ENCODE measurements at places on chromosomes 16 and 17.

GRCh38 chr16:66899945-66900710 is 18.6 kb downstream of the CDH16 start:
- no peak for DNase-seq

GRCh38 chr17:1820528-1821252 is 9.0 kb downstream of the SMYD4 start:
- no peak for DNase-seq

GRCh38 chr16:78494105-78494504 is 394.7 kb downstream of the WWOX start:
- no peak for DNase-seq

DNA sequence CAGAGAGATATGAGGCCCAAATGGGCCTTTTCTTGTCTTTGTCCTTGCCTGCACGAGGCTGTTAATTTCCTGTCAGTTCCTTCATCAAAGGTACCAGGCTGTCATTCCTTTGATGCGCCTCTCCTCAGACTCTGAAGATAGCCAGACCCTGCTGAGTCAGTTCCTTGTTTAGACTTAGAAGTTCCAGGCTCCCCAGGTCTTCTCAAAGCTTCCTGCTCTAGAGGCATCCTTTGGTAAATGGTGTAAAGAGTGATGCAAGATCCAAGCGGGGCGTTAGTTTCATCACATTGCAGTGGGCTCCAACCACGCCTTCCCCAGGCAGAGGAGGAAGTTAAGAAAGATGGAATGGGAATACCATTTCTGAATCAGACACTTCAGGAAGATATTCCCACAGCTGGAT is 4.0 kb upstream of the CDH11 start:
- no peak for DNase-seq

DNA sequence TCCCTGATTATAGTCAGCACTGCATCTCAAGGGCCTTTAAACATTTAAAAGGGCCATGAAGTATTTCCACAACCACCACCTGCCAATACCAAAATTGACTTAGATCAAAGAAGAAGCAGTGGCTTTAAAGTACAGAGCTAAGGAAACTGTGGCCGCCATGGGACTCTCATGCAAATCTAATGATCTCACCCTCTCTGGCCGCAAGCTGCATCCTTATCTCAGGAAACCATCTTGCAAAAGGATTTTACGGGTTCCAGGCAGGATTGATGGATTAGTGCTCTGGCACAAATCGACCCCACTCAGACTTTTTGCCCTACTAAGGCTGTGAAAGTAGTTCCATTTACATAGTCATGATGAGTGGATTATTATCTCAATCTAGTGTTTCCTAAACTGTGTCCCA is 22.6 kb downstream of the CDRT4 start:
- DNase-seq = no peak

DNA sequence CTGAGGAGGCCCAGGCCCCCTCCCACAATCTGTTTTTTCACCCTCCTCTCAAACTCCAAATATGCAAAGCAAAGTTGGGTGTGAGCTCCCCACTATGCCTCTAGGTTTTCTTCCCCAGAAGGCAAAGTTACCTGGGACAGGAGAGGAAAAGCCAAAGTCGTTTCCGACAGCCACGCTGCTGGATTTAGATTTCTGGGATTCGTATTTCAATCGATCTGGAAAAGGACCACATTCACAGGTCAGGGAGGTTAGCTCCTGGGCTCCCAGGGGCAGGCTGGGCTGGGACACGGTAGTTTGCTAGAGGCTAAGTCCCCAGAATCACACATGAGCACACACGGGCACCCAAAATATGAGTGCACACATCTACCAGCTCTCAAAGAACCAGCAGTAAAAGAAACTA is 21.3 kb upstream of the MRPS23 start:
- DNase-seq = no peak

- no peak for DNase-seq
Measured at GRCh38 chr17:61627658-61628057, 36.6 kb upstream of the NACA2 start.

GRCh38 chr16:62225675-62226074 is 189.4 kb upstream of the CDH8 start:
- DNase-seq = no peak

DNA sequence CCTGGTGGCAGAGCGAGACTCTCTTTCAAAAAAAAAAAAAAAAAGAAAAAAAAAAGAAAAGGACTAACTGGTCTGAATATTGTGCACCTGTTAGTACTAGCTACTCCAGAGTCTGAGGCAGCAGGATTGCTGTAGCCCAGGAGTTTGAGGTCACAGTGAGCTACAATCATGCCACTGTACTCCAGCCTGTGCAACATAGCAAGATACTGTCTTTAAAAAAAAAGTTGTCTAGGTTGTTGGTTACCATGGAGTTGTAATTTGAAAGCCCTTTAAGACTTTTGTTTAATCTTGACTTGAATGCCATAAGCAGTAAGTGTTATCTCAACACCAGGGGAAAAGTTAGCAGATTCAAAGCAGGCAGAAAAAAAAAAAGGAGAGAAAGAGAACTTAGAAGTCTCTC is 10.9 kb upstream of the C16orf54 start:
- no peak for DNase-seq

DNA sequence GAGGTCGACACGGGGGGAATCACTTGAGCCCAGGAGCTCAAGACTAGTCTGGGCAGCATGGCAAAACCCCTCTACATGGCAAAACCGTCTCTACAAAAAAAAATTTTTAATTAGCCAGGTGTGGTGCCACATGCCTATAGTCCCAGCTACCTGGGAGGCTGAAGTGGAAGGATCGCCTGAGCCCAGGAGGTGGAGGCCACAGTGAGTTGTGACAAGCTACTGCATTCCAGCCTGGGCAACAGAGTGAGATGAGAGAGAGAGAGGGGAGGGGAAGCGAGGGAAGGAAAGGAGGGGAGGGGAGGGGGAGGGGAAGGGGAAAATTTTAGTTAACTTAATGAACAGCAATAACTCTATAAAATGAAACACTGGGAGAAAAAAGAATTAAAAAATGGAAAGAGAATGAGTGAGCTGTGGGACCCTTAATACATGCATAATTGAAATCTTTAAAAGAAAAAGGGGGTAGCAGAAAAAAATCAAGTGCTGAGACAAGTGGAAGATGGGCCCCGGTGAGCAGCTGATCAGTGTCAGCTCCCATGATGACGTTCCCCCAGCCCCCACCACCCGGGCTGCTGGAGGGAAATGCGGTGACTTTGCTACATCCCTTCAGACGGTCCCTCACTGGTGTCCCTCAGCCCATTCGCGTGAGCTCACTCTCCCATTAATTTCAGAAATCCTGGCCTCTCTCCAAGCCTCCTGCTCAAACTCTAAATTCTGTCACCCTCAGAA is 2.7 kb downstream of the ASGR2 start:
- no peak for DNase-seq

- no peak for DNase-seq
Measured at GRCh38 chr17:2181206-2181896, 122.2 kb downstream of the SMG6 start.

- DNase-seq = no peak
Measured at GRCh38 chr16:50881956-50882355, 140.1 kb downstream of the CYLD start.

DNA sequence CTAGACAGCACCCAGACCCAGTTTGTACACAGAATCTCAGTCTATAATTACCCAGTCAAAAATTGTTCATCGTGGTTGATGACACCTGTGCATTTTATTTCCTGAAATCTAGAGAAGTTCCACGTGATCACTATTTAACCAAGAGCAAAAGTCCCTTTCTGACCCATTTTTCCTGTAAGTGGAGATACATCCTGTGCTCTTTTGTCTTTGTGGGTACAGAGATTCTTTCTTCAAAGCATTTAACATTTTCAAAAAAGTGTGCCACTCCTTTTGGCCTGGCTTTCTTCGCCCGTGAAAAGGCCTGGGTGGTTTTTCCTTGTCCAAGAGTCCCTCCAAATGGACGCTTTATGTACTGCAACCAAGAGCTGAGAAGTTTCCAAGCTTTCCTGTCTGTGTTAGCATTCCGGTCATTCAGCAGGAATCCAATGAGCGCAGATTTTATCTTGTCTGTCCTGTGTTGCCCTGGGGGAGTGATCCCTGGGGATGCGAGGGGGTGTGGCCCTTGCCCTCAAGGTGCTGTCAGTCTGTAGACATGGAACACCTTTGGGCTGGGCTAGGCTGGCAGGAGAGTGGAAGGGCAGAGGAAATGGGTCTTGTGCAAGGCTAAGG is 161.1 kb upstream of the CACNG5 start:
- no peak for DNase-seq

DNA sequence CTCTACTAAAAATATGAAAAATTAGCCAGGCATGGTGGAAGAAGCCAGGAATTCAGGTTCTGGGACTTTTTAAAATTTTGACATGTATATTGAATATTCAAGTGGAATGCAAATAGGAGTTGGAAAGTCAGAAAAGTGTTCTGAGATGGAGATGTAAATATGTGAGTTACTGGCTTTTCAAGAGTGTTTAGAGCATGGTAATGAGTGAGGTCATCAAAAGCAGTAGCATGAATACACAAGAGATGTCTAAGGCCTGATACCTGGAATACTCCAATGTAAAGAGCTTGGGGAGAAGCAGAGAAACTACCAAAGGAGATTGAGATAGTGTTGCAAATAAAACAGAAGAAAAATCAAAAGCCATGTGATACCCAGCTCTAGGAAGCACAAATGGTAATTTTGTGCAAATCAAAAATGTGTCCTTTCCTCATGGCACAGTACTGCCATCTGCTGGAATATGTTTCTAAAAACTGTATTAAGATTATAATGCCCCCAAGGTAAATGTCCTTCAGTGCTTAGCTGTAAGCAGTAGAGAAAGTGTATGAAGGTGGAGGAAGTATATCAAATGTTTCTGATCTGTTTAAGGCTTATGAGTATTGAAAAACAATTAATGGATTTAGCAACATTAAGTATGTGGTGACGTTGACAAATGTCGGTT is 908.4 kb downstream of the KCNJ18 start:
- no peak for DNase-seq

DNA sequence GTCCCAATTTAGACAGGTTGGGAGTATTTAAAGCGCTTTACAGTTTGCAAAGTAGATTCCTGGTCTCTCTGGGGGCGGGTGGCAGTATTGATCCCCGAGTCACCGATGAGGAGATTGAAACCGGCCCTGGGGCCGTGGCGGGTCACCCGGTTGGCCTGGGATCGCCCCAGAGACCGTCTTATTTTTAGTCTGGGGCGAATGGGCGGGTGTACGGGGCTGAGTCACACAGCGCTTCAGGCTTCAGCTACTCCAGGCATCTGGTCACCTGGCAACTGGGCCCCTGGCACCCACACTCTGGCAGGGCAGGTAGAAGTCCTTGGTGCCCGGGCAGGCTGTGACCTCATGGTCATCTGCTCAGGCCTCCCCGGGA is 669 bp downstream of the MIEF2 start:
- DNase-seq = no peak

- DNase-seq = no peak
Measured at GRCh38 chr16:81531419-81531821, 86.8 kb downstream of the CMIP start.

GRCh38 chr16:6603780-6604325 is 728.8 kb upstream of the RBFOX1 start:
- no peak for DNase-seq

DNA sequence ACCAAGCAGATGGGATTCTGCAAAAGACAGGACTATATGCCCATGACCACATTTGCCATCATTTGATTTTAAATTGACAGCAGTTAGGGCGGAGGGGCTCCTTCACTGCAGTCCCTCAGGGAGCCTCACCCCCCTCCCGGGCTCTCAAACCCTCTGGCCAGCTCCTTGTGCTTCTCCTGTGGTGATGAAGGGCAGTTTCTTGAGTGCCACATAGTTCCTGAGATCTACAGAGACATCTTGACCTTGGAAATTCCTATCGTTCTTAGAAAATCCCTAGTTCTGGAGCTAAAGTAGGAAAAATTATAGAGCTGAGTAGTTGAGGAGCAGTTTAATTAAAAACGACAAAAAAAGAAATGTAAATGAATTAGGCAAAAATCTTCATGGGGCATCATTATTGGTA is 231.5 kb downstream of the CCDC182 start:
- no peak for DNase-seq

Measured in NCI-H1417 treated with DMSO at 0.1 percent for 48 hours (cell line).